ENCODE measurements at places on chromosomes 11 and 22. TPM values are rescaled to one million over a fixed set of nuclear protein-coding genes. Genes with fewer than 3 reads are reported as not detected.

Gene PYGM
- total RNA-seq, result 3.7 TPM

Gene KCNK4
- not detected for total RNA-seq

Gene APOA1
- 0.50 TPM for total RNA-seq

Gene RCOR2
- total RNA-seq, result 0.45 TPM

Measured in left lung (tissue), 14 donors.